ENCODE measurements at places on chromosomes 11 and 22.

DNA sequence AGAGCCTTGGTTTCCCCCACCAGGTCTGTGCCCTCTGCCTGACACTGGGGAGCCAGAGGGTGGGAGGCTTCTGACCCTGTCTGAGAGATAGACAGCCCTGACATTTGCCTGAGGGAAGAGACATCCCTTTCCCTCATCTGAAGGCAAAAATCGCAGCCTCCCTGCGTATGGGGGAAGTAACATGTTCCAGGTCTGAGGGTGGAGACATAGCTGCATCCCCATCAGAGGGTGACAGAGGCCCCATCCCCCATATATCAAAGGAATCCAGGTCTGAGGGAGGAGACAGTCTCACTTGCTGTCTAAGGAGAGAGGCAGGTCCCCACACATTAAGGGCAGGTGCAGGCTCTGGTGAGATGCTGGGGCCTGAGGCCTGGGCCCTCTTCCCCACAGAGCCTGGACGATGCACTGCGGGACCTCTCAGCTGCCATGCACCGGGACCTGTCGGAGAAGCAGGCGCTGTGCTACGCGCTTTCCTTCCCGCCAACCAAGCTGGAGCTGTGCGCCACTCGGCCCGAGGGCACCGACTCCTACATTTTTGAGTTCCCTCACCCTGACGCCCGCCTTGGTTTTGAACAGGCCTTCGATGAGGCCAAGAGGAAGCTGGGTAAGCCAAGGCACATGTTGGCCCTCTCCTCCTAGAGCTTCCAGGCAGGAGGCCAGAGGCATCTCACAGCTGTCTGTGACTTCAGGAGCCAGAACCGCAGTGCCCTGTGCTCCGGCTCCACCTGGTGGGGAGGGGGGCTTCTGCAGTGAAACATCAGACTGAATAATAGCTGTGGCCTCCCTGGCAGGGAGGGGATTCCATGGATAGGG, 16.1 kb upstream of the RELT start:
- DNase-seq = no peak

DNA sequence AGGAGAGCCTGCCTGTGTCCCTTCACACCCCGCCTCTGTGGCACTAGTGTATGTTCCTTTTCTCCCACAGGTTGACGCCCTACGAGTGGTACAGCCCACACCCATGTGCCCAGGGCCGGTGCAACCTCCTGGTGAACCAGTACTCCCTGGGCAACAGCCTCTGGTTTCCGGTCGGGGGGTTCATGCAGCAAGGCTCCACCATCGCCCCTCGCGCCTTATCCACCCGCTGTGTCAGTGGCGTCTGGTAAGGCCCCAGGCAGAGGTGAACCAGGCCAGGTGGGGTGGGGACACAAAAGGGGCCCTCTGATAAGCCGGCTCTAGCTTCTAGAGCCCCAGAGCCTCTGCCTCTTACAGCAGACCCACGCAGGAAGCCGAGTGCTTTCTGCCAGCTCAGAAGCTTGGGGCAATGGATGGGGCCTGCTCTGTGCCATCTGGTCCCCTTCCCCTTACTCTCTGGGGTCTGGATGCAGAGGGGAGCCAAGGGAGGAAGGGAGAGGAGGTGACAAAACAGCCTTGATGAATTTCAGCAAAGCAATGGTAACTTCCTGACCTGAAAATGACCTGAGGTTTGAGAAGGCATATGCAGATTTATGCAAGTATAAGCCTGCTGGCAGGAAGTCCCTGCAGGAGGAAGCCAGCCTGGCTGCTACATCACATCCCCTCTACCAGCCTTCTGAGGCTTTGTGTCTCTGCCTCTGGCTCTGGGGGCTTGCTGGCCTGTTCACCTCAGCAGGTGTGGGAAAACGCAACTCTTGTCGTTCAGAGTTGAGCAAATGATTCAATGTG, 67.0 kb upstream of the TBCEL start:
- DNase-seq = no peak

GRCh38 chr11:67576735-67577475, 6.7 kb upstream of the GSTP1 start:
- no peak for DNase-seq

GRCh38 chr22:44988671-44989070, 21.1 kb downstream of the PHF21B start:
- DNase-seq = no peak

Measured in amygdala (tissue), 56 donors.